ENCODE measurements at places on chromosomes 11 and 22.

DNA sequence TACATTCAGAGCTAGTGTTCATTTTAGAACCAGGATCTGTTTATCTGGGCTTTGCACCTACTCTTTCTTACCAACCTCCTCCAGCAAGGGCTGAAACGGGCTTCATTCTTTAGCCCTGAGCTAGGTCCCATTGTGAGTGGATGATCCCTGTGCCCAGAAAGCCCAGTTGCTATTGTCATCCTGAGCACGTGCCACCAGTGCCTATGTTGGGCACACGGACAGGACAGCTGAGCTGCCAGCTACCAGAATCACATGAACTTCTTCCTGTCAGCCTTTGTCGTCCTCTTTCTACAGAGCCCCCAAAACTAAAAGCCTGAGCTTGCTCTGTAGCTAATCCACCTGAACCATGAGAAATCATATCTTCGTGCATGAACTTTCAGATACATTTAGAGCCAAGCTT, 74.4 kb upstream of the NTM start:
- DNase-seq: no peak

GRCh38 chr11:113273720-113274119, 40.7 kb upstream of the TTC12 start:
- DNase-seq: no peak

GRCh38 chr11:107078375-107078774, 60.1 kb upstream of the GUCY1A2 start:
- no peak for DNase-seq

DNA sequence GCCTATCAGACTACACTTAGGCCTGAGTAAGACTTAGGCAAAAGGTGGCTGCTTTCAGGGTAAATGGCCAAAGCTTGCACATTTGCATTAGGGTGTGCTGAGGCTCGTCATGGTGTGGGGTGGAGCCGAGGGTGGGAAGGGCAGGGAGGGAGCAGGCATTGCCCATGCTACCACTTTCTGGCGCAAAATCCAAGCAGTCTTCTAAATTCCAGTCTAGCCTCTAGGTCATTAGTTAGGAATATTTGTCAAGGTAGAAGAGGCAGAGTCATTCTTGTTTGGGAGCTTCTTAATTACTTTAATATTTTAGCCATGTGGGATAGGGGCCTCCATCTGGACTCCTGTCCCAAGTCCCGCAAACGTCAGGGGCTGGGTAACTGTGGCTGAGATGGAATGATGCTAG, 28.6 kb downstream of the SCUBE1 start:
- no peak for DNase-seq

DNA sequence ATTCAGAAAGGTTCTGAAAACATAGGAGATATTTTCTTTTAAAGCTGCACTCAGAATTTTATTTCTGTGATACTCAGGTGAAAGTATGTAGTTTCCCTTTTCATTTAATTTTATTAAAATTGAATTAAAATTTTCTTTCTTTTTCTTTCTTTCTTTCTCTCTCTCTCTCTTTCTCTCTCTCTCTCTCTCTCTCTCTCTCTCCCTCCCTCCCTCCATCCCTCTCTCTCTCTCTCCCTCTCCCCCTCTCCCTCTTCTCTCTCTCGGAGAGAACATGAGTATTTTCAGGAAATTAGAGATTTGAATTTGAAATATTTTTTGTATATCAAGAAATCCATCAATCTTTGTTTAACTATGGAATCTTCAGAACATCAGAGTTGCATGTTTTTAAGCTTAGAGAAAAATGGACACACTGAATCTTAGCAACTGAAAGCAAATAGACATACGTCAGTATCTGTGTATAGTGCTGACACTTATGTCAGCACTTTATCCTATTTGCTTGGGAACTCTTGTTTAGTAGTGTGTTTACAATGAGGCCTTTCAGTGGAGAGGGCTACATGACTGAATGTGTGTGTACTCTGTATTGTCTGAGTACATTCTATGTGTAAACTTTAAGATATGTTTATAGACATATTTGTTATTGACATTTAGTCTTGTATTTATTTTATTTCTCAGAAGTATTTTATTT, 44.5 kb downstream of the PDE3B start:
- DNase-seq: no peak

DNA sequence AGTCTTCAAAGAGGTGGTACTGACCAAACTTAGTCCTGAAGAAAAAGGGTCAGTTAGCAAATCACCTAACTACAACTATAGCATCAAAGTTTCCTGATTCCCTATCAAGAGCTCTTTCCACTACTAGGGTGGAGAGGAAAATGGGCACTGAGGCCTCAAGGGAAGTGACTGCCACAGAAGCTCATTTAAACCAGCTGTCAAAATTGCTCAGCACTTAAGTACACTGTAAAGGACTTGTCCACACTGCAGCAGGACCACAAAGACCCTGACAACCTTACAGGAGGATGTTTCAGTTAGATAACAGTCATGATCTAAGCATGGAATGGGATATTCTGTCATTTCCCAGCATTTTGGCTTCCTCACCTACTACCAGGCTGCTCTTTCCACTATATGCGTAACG, 33.0 kb downstream of the FAM168A start:
- no peak for DNase-seq

- no peak for DNase-seq
These were observed 972.1 kb downstream of the JRKL start for GRCh38 chr11:97361812-97362378.

GRCh38 chr11:68724293-68724692, 27.0 kb downstream of the TESMIN start:
- no peak for DNase-seq

DNA sequence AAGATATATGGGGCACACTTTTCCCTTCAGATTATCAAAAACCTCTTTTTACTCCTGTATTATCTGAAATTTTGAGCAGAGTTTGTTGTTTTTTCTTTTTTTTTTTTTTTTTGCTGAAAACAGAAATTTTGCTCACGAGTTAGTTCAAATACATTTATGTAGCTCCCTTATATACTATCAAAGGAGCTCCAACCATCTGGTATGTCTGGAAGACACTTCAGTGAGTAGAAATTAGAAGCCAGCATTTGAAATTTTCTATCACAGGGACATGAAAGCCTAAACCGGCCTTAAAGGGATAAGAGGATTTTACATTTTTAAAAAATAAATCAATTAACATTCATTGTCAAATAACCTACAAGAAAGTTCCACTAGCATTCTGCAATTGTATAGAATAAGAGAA, 73.3 kb downstream of the DDIAS start:
- DNase-seq: no peak

- DNase-seq: peak; percentile 7
These were observed 96.9 kb upstream of the PITPNB start for GRCh38 chr22:28015676-28016601.

DNA sequence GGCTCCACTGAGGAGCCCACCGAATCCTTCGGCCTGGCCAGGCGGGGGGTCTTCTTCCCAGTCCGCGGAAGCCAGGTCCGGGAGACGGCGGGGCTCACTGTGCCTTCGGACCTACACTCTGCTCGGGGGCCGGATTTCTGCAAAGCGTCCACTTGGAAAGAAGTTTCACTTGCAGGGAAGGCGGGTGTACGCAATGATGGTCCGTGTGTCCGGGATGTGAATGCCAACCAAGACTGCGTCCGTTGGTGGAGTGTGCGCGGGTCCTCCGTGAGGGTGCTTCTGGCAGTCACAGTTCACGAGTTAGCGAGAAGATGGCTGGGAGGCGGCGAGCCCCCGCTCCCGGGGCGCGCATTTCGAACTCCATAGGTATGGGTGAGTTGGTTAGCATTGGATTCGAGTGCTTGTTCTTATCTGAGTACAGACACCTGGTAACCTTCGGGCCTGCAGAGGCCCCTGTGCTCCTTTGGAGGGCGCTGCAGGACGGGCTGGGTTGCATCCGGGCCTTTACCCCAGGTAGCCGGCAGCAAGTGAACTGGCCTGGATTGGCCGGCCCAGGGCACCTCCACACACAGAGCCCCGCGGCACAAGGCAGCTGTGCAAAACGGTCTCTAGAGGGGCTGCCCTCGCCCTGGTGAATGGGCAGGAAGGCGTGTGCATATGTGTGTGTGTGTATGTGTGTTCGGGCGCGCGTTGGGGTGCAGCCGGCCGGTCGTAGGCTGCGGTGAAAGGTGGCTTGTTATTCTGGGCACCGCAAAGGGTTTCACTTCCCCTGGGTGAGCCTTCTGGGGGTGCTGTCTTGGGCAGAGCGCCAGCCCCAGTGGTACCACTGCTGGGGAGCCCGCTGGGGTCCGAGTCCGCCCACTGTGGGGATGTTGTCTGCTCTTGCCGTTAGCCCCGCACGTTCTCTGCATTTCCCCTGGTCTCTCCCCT, 13.3 kb upstream of the CYP2R1 start:
- peak; percentile 85 for DNase-seq

DNA sequence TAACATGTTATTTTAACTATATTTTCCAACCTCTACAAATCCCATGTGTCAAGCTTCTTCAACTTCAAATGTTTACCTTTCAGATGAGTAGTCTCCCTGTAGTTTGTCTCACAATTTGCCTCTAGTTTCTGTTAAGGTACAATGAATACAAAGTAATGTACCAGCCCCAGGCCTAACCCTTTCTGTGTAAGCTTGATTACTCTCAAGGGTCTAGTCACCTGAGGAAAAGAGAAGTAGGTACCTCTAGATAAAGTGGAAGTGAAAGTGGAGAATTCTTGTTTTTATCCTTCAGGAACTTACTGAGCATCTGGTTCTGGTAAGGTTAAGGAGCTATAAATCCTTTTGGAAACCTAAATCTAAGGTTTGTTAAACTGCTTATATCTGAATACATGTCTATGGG, at the start of gene OR51A7:
OR51A7 (plus strand) TSS at position 300 of the 400 bp plus-strand sequence. CDS start 3,587 bp downstream, outside the sequence.
- DNase-seq: no peak

DNA sequence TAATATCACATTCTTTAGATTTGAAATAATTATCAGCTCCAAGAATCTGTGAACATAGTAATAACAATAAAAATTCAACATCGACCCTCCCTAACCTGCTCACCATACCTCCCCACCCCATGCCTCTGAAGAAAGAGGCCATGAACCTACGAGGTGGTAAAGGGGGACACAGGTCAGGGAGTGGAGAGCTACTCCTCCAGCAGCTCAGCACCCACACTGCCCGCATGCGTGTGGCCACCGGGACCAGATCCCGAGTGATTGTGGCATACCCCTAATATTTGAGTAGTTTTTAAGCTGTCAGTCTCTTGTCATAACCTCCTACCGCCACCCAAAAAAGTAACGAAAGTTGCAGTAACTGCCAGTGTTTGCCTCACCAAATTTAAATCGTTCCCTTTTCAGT, 16.8 kb upstream of the ADSL start:
- no peak for DNase-seq

- DNase-seq: no peak
These were observed 15.6 kb downstream of the PANX1 start for GRCh38 chr11:94144216-94144615.

DNA sequence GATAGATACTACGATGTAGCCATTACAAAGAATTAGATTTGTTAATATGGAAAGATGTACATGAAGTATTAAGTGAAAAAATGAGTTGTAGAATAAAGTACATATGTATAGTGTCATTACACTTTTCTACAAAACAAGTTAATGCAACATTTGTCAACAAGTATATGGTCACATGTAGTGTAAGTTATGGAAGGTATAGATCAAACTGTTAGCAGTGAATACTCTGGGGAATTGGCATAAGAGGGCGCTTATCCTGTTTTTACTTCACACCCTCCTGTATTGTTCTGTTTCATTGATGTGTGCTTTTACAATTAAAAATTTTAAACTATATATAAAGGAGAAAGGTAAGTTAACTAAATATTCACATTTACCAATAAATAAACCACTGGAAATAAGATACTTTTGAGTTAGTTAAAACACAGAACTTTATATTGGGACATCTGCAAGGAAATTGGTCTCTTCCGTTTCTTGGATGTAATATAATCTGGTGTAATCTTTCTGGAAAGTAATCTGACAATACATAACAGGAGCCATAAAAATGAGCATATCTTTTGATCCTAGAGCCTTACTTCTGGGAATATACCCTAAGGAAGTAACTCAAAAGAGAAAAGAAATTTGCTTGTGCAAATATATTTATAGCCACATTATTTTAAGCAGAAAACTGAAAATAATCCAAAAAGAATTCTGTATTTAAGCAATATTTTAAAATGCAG, 34.5 kb downstream of the CSTPP1 start:
- no peak for DNase-seq

GRCh38 chr11:122649116-122649515, 6.4 kb upstream of the UBASH3B start:
- DNase-seq: no peak

- no peak for DNase-seq
These were observed 86.2 kb downstream of the MSANTD4 start for GRCh38 chr11:105935791-105936190.

DNA sequence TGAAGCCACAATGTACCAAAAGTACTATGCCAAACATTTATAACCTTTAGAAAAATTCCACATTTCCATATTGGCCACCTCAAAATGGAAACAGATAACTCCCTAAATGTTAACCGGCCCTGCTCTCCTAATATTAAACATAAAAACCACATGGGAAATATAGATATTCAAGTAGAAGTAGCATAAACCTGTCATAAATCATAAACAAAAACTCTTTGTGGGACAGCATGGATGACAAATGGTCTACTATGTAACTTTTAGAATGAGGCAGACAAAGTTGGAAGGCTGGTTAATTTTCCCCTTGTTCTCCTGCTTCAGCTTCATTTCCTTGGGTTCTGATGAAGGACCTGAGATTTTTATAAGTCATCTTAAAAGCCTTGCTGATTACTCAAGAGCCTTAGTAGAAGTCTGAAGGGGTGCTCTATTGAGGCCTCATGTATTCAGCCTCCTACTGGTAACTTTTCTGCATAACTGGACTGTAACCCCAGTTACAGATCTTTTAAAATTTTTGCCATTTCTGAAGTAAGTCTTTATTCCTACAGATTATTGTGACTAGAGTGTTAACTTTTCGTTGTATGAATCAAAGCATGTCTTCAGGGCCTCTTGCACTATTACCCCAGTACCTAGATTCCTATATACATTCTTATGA, 116.4 kb downstream of the STIM1 start:
- DNase-seq: no peak

DNA sequence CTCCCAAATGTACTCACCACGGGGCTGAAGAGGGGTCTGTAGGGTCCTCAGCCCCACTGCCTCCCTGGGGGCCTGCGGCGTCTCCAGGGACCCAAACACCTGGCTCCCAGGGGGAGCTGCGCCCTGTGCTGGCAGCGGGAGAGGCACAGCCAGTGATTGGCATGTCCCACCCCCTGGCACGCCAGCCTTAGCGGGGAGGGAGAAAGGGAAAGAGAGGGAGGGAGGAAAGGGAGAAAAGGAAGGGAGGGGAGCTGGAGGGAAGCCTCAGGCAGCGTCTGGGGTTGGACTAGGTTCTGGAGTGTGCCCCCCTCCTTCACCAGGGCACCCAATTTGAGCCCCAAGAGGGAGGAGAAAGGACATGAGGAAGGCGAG, at the start of gene CHRM1:
CHRM1 (minus strand) TSS at position 163 of the 372 bp plus-strand sequence. CDS start 10,263 bp downstream, outside the sequence.
- no peak for DNase-seq

GRCh38 chr11:122232985-122233384, 117.0 kb upstream of the BLID start:
- DNase-seq: no peak

DNA sequence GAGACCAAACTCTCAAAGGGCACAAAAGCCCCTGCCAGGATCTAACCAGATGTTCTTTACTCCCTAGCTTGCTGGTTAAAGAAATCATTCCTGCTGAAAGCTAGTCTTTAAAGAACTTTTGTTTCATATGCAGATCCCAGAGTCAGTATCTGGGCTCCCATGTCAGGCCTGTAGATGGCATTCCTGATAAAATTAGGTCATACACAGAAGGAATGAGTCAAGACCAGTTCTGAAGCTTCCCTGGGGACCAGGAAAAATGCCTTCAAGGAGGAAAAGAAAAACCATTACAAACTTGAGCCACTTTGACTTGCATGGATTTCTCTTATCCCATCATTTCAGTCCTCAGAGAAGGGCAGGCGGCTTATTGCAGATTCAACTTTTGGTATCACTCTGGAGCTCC, 5.9 kb downstream of the DBX1 start:
- no peak for DNase-seq

- DNase-seq: no peak
These were observed 2.1 kb downstream of the MYO7A start for GRCh38 chr11:77129842-77130756.
